ENCODE measurements at places on chromosomes 6 and 20.

DNA sequence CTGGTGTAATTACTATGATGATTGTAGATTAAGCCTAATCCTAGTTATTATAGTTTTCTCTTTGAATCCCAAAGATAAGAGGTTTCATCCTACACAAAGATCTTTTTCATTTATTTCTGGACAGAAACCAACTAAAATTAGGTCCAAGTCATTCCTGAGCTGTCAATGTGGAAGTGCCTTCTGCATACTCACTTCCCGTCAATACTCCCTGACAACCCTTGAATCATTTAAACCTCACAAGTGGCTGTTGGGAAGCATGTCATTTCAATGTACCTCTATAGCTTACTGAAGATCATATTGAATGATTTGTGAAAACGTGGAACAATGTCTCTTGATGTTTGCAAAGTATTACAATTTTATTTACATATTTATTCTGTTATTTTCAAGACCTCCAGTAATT is 274.1 kb downstream of the HACE1 start:
- DNase-seq, result no peak

DNA sequence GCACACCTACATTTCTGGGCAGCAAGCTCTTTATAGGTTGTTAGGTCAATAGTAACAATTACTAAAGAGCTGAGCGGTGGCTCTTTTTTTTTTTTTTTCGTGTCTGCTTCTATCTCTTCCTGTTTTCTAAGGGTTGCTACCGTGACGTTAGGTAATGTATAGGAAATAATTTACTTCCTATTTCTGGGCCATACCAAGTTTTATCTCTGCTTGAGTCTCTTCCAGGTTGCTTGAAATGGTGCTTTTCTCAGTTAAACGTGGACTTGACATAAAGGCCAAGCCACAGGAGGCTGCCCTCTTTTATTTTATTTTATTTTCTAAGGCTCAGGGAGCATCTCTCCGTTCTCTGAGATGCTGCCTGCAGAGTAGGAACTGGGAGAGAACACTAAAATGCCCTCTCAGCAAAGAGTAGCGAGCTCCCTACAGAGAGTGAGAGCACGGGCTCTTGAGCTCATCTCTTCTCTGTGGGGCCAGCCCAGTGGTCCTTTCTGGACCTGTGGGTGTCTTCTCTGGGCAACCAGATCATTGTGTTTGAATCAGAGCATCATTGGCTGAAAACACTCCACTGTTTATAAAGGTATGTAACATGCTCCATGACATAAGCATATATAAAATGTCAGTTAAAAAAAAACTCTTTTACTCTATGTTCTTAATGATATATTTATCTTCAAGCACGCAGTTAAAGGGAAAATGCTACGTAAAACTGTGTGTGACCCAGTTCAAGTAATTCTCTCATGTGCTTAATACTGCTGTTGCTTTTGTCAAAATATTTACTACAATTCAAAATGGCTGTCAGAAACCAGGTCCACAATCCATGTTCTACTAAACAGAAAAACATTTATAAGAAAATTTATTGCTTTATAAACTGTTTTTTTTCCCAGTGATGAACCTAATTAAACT is at the start of gene ZNF831:
Gene ZNF831 (plus strand): TSS at position 191 of the 900 bp plus-strand sequence. CDS start 27,199 bp downstream, outside the sequence.
- DNase-seq, result peak; percentile 83

- DNase-seq, result no peak
Observed at GRCh38 chr20:59809630-59810448, 123.6 kb downstream of the SYCP2 start.

DNA sequence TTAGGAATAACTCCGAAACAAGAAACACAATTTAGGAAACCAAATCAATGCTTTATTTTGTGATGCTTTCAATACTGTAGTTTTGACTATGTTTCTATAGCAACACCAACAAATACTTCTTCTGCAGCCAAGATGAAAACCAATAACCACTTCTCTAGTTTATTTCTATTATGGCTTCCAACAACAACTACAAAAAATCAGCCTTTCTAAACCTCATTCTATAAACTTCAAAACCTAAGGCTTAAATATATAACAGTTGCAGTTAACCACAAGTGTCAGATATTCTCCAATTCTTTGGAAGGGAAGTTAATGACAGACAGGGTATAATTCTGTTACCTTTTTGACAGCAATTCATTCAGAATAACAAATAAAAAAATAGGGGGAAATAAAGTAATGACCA is 80.9 kb downstream of the EPB41L2 start:
- DNase-seq, result no peak

GRCh38 chr20:5353624-5354496 is 37.1 kb upstream of the PROKR2 start:
- DNase-seq, result no peak

DNA sequence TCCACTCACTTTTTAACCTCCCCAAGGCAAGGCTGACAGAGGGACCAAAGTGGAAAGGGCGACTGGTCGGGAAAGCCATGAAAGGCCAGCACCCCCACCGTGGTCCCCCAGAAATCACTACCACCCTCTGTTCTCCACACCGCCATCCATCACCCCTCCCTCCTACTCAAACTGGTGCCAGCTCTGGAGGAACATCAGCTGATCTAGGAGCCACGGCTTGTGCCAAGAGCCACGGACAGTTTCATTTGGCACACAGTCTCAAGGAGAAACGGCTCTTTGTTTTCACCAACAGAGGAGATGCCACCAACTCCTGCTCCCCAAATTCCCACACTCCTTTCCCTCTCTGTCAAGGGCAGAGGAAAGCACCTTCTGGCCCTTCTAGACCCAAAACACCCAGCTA is 26.0 kb downstream of the TBC1D7 start:
- DNase-seq, result no peak

GRCh38 chr20:1383623-1384404 is 9.0 kb downstream of the FKBP1A start:
- no peak for DNase-seq

GRCh38 chr6:157070403-157071107 is 252.8 kb downstream of the TMEM242 start:
- DNase-seq, result no peak

DNA sequence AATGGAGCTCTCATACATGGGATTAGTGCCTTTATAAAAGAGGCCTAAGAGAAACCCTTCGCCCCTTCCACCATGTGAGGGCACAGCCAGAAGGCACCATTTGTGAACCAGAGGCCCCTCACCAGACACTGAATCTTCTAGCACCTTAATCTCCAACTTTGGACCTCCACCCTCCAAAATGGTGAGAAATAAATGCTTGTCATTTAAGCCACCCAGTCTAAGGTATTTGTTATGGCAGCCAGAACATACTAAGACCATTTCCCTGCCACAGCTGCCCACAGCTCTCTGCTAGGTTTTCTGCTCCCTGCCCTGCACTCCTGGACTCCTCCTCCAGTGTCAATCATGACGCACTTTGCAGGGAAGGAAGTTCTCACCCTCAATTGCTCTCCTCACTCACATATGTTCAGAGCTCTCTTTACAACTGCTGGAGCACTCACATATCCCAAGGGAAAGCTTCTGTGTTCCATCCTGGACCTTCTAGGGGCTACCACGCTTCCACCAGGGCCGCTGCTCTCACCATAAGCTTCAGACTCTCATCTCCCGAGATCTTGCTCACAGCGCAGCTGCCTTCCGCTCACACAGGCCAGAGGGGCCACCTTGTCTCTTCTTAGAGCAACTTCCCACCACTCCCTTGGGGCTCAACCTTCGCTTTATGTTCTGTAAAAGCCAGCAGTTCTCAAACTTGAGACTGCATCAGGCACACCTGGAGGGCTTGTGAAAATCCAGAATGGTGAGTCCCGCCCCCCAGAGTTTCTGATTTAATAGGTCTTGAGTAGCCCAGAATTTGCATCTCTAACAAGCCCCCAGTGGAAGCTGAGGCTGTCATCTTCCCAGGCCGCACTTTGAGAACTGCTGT is 1.6 kb upstream of the LY86 start:
- no peak for DNase-seq

DNA sequence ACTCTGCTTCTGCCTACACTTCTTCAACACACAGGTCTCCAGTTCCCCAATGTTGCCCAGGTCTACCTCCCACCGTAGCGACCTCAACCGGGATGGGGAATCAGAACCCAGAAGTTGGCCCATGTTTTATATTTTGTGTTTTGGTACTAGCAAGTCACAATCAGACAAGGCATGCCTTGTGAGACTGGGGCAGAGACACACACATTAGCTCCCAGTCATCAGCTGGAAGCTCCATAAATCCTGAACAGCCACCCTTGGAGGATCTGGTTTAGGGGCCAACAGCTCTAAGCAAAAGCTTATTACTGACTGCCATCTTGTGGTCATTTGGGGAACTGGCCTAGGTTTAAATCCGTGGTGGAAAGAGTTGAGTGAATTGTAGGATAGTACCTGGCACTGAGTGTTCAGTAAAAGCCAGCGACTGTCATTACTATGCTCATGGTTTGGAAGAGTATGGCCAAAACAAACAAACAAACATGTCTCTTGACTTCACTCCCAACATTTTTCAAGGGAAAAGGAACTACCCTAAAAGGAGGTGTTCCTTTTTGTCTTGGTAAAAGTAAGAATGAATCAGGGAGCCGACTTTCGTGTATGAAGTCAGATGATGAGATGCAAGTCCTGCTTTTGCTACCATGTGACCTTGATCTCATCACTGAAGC is 40.5 kb downstream of the PIM1 start:
- peak; percentile 88 for DNase-seq

DNA sequence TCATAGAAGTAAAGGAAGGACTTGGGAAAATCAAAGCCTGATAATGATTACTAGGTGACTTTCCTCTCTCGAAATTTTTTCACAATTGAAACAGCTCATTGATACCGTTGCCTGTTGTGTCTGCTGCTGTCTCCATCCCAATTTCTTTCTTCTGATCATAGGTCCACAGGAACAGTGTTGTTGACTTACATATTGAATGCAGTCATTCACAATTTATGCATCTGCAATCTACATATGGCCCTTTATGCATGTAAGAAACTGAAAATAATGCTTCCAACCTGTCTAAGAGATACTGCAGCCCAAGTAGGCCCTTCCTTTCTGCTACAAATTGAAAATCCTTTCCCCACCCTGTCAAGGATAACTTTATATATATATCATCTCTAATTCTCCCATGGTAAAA is 381.3 kb downstream of the PKHD1 start:
- no peak for DNase-seq

GRCh38 chr6:63774961-63775360 is 139.4 kb downstream of the PHF3 start:
- no peak for DNase-seq

GRCh38 chr6:31836474-31837368 is 9.2 kb downstream of the HSPA1B start:
- no peak for DNase-seq

DNA sequence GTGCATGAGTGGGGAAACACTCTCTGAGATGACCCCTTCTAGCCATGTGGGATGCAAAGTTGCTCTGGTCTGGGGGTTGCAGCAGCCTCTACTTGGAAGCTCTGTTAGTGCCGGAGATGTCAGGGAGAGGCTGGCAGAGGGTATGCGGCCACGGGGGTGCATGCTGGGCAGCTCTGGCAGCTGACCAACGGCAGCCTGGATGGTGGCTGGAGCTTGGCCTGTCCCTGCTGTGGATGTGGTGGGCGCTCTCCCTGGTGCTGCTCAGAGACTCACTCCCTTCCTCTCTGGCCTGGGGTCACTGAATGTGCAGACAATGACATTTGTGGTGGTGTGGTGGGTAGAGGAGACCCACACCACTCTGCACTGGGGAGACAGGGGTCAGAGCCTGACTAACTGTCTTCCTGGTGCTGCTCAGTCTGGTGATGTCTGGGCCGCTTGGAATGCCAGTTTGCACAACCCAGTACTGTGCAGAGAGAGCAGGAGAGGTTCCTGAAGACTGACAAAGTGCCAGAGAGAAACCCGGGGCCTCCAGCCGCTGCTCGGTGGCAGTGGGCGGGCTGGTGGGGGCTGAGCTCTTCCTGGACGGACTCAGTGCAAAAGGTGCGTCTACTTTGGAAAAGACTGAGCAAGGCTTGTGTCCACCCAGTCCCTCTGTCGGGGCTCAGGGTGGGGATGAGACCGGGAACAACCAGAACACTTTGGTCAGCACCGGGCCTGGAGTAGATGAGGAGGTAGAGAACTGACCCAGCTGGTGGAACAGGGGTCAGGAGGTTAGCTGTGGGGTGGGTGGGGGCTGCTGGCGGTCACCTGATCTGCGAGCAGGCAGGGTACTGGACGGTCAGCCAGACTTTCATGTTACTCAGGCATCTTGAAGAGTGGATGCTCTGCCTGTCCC is 2.7 kb downstream of the MYT1 start:
- DNase-seq, result no peak

GRCh38 chr6:90266905-90267621 is 29.6 kb downstream of the BACH2 start:
- DNase-seq, result peak; percentile 54

- DNase-seq, result no peak
Observed at GRCh38 chr6:52360028-52360427, 1.9 kb upstream of the PAQR8 start.

DNA sequence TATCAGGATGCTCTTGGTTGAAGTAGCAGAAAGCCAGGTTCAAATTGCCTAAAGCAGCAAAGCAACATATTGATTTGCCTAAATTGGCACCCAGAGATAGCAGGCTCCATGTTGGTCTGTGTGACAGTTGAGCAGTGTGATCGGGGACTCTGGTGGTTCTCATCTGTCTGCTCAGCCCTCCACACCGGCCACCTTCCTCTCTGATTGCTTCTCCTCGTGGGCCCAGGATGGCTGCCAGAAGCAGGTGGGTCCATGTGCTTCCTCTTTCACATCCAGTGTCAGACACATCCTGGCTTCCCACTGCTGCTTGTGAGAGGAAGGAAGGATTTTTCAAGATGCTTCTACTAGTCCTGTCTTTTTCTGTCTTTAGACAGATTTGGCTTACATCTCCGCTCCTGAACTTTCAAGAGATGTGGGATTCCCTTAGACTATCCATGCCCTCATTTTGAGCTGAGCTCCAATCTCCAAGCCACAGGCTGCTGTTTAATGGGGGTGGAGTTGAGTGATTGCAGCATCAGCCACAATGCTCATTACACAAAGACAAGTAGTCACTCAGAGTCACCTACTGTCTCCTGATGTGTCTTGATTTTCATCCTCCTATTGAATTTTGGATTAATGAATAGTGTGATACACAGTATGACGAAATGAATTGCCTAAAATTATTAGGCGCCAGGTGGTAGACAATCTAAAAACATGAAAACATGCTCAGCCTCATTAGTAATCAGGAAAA is 122.2 kb downstream of the ZDHHC14 start:
- no peak for DNase-seq

DNA sequence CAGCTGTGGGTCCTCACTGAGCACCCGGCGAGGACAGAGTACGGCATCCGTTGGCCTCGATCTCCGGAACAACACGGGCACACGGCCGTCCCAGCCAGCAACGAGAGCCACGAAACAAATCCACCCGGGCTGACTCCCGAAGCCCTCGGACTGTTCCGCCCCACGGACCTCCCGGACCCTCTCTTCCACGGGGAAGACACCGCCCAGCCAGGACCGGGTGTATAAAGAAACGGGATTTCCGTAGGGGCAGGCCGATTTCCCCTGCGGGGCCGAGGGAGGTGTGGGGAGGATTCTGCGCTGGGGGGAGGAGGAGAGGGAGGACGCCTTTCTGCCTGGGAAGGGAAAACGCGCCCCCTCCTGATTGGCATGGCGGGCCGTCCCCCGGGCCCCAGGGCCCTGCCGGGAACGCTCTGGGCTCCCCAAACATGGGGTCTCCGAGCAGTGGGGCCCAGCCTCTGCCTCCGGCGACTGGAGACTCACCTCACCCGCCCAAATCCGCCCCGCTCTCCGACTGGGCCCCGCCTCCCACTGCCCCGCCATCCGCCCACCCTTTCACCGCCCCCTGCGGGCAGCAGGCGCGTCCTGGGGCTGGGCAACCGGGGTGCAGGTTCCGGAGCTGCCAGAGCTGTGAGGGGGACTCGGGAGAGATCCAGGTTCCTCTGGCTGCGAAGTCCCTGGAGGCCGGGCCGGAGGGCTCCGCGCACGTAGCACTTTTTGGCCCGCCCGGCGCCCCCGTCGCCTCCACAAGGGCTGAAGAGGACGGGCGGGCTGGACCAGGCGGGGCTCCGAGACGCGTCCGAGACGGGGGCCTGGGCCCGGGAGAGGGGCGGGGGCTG is 679 bp upstream of the PPDPF start:
- peak; percentile 77 for DNase-seq

All from CD4-positive, alpha-beta T cell treated with Interleukin-21 for 1 hour (primary cell).